ENCODE measurements at places on chromosomes 2 and 18.

GRCh38 chr2:69646714-69647113 lies 3.2 kb upstream of the AAK1 start:
- no peak for DNase-seq

GRCh38 chr2:16368328-16368727 lies 297.3 kb downstream of the CYRIA start:
- no peak for DNase-seq

- no peak for DNase-seq
Measured at GRCh38 chr18:7459851-7460770, 107.0 kb upstream of the PTPRM start.

DNA sequence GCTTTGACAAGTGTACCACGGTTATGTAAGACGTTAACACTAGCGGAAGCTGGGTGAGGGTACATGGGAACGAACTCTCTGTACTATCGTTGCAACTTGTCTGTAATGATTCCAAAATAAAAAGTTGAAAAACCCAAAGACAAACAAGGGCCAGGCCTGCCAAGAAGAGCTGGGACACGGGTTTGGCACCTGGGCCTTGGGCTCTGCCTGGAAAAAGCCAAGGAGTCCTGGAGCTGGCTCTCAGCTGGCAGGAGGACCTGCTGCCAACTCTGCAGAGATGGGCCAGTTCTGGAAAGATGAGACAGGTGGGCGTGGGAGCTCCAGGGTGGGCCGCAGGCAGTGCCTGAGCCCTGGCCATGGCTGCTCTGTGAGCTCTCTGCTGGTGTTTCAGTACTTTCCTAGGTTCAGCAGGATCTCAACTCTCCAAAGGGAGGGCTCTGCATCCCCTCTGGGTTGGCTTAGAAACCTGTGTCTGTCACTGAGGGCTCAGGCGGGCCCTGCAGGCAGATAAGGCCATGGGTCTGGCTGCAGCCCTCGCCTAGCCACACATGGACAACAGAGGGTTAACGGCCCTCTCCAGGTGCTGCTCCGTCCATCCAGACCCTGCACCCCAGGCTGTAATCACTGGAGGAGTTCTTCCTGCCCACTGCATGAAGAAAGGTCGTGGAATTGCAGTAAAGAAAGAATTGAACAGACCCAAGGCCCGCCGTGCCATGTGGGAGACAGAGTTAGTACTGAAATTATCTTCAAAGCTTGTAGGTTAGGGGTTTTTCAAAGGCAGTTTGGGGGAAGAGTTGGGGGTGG lies 89.9 kb downstream of the RHOB start:
- no peak for DNase-seq

DNA sequence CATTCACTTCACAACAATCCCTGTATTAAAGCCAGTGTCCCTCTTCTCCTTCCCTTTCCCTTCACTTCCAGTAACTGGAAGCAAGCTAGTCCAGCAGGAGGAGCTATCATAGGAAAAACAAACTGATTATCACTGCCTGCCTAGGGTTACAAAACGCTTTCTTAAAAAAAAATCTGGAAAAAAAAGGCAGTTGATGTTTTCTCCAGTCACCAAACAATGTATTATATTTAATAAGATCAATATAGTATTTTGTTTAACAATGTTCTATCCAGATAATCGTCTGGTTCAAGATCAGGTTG lies 78.8 kb upstream of the ITGB6 start:
- no peak for DNase-seq

DNA sequence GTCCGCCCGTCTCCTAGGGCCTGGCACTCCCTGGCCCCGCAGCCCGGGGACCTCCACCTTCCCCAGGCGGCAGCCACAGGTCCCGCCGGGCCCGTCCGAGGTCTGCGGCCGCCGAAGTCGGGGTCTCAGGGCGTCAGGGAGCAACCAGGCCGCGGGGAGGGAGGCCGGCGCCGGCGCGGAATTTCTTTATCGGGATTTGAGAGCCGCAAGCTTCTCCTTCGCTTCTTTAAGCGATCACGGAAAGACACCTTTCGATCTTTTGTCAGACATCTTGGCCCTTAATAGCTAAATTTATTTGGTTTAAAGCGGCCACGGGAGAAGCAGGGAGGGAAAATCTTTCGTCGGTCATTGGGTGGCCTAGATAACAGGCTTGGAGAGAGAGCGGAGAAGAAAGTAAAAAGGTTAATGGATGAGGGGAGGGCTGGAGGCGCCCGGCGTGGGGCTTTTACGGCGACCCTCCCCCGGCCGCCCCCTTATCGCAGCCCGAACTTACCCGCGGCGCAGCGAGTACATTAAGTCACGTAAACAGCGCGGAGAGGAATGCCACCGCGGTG lies 4.3 kb upstream of the GATA6 start:
- no peak for DNase-seq

DNA sequence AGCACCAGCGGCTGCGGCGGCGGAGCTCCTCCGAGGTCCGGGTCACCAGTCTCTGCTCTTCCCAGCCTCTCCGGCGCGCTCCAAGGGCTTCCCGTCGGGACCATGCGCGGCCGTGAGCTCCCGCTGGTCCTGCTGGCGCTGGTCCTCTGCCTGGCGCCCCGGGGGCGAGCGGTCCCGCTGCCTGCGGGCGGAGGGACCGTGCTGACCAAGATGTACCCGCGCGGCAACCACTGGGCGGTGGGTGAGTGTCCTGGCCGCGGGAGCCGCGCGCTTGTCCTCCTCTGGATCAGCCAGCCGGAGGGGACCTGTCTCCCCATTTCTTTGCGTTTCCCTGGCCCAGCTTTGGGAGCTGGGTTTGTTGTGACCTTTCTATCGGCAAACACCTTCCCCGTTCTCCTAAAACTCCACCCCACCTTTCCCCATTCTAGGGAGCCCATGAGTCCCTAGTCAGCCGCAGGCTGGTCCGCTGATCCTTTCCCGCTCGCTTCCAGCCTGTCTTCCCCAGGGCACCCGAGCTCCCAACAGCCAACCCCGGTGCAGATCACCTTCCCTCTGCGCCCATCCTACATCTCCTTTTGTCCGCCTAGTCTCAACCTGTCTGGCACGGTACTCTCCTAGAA lies 316 bp downstream of the GRP start:
- DNase-seq: no peak

GRCh38 chr18:13138420-13139139 lies 80.0 kb upstream of the LDLRAD4 start:
- no peak for DNase-seq

GRCh38 chr2:199875400-199875799 lies 24.4 kb upstream of the FTCDNL1 start:
- DNase-seq: no peak

GRCh38 chr2:235539773-235540172 lies 45.9 kb downstream of the AGAP1 start:
- DNase-seq: no peak

DNA sequence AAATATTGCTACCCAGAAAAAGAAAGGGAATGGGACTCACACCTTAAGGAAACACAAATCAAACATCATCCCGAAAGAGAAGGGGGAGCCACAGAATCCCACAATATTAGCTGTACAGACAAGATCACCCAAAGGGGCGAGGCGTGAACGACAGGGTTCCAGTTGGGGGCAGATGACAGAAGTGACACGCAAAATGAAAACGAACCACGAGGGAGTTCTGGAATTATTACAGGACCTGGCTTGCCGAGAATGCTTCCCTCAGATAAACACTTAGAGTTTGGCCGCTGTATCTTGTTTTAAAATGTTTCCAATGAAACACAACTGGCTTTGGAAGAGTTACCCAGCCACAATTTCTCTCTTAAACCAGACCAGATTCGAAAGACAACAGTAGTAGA lies 60.4 kb downstream of the C2orf76 start:
- DNase-seq: no peak

- DNase-seq: no peak
Measured at GRCh38 chr18:75429975-75430374, 2.5 kb upstream of the SMIM21 start.

GRCh38 chr2:143476336-143477087 lies 347.3 kb downstream of the ARHGAP15 start:
- DNase-seq: no peak

Data from stimulated activated CD8-positive, alpha-beta memory T cell treated with anti-CD3 and anti-CD28 coated beads, Interleukin-2, amount 100 ng/mL, for 48 hours (primary cell).